Stimulated activated naive B cell treated with anti-CD40 and anti-IgM and Interleukin-4, amounts not matched to agents 10 μg/mL and 1 μg/mL and 100 μg/mL, for 72 hours (primary cell): ENCODE measurements at places on chromosomes 7 and 10.

DNA sequence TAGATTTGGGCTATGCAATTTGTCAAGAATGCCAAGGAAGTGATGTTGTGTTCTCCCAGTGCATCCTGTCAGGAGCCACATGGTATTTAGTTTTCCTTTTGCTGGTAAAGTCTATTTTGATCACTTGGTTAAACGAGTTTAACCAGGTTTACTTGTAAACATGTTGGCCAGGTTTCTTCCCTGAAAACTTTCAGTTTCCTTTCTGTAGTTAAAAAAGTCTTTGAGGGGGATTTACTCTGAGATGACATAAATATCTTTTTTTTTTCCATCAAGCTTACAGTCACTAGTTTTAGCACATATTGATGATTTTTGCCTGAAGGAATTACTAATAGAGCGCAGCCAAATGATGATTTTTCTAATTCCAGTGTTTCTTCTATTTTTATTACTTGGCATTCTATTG is 320.5 kb downstream of the PHF14 start:
- no peaks in the 10 kb centered on the region for H3K27me3 ChIP-seq
- no peak overlapping the region for H3K27ac ChIP-seq
- DNase-seq, result no peak

GRCh38 chr10:2900530-2900929 is 166.8 kb upstream of the PFKP start:
- no peak overlapping the region for H3K27ac ChIP-seq
- H3K36me3 ChIP-seq, result no peaks in the 10 kb centered on the region
- H3K4me3 ChIP-seq, result no peak overlapping the region
- no peaks in the 10 kb centered on the region for H3K4me1 ChIP-seq
- H3K27me3 ChIP-seq, result peaks cover 14% of the 10 kb centered on the region

GRCh38 chr10:35675846-35676245 is 33.8 kb upstream of the FZD8 start:
- H3K36me3 ChIP-seq, result no peaks in the 10 kb centered on the region
- H3K4me3 ChIP-seq, result no peak overlapping the region
- H3K4me1 ChIP-seq, result no peaks in the 10 kb centered on the region

DNA sequence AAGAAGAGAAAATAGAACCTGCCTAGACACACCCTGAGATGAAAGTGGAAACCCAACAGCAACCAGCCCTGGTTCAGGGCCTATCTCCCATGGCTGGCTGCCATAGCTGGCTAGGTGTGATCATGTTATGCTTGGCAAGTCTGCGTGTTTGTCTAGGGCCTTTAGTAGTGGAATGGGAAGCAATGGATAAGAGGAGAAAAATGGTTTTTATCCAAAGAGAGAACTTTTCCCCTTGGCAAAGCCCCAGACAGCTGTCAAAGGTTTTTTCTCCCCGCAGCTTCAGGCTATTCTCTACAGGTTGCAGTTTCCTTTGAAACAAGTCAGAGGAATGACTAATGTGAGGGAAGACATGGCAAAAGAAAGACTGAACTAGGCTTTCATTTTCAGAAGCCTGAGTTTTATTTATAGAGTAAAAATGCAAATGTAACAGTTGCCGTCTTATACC is 161.5 kb downstream of the SEMA3D start:
- no peaks in the 10 kb centered on the region for H3K36me3 ChIP-seq
- H3K4me1 ChIP-seq, result no peaks in the 10 kb centered on the region
- no peaks in the 10 kb centered on the region for H3K27me3 ChIP-seq
- no peak overlapping the region for H3K27ac ChIP-seq
- no peak overlapping the region for H3K4me3 ChIP-seq
- DNase-seq, result no peak

DNA sequence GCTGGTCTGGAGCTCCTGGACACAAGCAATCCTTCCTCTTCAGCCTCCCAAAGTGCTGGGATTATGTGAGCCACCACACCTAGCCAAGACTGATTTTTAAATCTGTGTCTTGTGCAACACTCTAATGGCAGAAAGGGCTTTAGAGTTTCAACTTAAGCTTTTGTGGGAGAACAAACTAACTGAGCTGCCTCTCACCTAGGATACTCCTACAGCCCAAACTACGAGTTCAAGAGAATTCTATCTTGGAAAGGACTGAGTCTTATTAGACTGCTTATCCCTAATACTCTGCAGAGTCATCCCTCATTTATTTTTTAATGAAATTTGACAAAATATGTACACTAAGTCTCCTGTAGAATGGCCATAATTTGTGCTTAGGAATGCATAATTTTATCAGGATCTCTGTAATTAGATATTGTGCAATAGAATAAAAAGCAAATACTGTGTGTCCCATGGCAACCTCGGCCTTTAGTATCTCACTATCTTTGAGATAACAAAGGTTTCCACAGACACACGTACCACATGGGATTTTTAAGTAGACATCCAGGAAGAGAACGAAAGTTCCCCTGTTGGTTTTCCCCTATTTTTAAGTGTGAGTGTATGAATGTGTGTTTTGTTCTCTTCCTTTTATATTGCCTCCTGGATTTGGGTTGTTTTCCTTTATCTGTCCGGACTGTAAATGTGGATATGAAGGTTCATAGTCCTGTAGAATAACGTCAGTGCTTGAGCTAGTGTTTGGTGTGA is 199.4 kb upstream of the TCF7L2 start:
- no peak for DNase-seq
- no peak overlapping the region for H3K4me3 ChIP-seq
- H3K27ac ChIP-seq, result no peak overlapping the region
- no peaks in the 10 kb centered on the region for H3K27me3 ChIP-seq
- no peaks in the 10 kb centered on the region for H3K4me1 ChIP-seq

DNA sequence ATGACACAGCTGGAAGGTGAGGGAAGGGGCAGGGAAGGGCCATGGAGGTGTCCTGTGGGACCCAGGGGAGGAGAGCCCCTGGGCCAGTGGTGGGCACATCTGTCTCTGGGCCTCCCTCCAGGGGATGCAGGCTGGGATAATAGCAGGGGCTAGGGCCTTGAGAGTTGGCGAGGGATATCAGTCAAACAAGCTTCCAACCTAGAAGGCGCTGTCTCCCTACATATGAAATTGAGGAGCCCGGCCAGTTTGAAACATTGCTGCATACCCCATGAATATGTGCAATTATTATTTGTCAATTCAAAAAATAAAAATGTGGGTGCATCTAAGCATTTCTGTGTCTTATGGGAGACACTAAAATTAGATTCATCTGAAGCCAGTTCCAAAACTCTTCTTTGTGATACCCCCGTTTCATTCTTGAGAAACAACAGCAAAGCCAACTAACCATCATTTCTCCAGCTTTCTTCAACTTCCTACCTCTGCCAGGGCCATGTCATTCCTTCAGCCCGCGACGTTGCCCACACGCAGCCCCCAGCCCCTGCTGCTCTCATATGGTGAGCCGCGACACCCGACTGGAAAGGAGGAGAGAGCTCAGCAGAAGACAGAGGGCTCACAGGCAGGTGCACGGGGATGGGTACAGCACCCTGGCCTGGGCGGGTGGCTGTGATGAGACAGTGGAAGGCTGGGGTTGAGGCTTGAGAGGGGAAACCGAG is 418.7 kb downstream of the GLRX3 start:
- H3K27me3 ChIP-seq, result no peaks in the 10 kb centered on the region
- no peak for DNase-seq
- H3K36me3 ChIP-seq, result no peaks in the 10 kb centered on the region
- H3K27ac ChIP-seq, result no peak overlapping the region
- H3K4me3 ChIP-seq, result no peak overlapping the region
- H3K4me1 ChIP-seq, result no peaks in the 10 kb centered on the region

DNA sequence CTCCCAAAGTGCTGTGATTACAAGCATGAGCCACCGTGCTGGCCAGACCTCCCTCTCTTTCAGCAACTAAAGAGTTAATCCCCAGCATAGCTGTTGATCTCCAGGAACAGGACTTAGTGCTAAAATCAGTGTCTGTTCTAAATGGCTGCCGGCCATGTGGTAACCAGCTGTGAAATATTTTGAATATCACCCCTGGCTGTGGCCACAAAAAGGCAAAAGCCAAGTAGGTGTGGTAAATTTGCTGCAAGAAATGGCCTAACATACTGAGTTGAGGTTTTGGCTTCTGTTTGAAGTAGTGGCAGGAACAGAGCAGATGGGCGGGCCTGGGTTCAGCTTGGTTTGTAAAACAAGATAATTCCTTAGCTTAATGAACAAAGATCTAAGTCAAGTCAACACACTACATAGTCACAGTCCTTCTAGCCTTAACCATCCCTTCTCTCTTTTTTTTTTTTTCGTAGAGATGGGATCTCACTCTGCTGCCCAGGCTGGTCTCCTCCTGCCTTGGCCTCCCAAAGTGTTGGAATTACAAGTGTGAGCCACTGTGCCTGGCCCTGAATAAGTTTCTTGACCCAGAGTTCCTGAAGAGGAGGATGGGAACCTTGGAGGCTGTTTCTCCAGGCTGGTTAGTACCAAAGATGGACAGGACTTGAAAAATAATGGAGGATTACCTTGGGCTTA is 22.7 kb upstream of the AGFG2 start:
- H3K4me1 ChIP-seq, result peaks cover 1% of the 10 kb centered on the region
- H3K27ac ChIP-seq, result no peak overlapping the region
- peaks cover 8% of the 10 kb centered on the region for H3K27me3 ChIP-seq
- no peak overlapping the region for H3K4me3 ChIP-seq
- DNase-seq, result no peak

DNA sequence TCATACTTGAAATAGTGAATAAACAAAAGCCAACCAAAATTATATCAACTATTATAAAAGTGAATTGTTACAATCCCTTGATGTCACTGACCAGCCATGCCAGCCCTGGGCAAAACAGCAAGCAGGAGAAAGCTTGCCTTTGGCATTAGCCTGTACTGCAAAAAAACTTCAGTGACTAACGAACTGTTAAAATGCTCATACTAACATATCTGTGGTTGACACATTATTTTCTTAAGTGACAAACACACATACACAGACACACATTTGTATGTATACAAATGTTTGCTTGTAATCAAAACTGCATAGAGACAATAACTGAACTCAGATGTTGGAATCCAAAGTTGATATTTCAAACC is 29.5 kb downstream of the CHCHD3 start:
- H3K4me3 ChIP-seq, result no peak overlapping the region
- H3K36me3 ChIP-seq, result no peaks in the 10 kb centered on the region
- H3K27ac ChIP-seq, result no peak overlapping the region
- no peak for DNase-seq

DNA sequence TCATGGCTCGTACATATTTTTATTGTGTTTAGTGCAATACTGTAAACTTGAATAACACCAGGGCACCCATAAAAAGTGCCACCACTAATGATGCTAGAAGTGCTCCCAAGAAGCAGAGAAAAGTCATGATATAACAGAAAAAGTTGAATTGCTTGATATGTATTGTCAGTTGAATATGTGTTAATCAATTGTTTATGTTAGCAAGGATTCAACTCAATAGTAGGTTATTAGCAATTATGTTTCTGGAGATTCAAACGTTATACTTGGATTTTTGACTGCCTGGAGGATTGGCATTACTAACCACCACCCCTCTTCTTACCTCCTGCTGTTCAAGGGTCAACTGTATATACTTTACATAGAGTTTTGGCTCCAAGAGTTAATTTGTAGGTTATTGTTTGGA is 168.3 kb downstream of the CPED1 start:
- H3K4me3 ChIP-seq, result no peak overlapping the region
- no peaks in the 10 kb centered on the region for H3K36me3 ChIP-seq
- no peak overlapping the region for H3K27ac ChIP-seq
- peaks cover 14% of the 10 kb centered on the region for H3K4me1 ChIP-seq
- no peak for DNase-seq

- H3K4me1 ChIP-seq, result no peaks in the 10 kb centered on the region
- peaks cover 2% of the 10 kb centered on the region for H3K36me3 ChIP-seq
- no peak overlapping the region for H3K4me3 ChIP-seq
Measured at GRCh38 chr7:154776350-154776749, 226.6 kb downstream of the PAXIP1 start.

DNA sequence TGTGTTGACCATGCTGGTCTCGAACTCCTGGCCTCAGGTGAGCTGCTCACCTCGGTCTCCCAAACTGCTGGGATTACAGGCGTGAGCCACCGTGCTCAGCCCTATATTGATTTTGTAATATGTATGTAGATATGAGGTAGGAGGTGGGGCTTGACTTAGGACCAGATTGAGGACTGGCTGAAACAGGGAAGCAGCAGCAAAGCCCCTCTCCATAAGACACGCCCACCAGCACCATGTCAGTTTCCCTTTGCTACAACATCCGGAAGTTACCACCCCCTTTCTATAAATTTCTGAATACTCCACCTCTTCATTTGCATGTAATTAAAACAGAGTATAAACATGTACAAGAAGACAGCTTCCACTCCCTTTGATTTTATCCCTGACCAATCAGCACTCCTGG is 47.9 kb upstream of the MYL10 start:
- DNase-seq, result no peak
- peaks cover 8% of the 10 kb centered on the region for H3K27me3 ChIP-seq
- H3K36me3 ChIP-seq, result no peaks in the 10 kb centered on the region

DNA sequence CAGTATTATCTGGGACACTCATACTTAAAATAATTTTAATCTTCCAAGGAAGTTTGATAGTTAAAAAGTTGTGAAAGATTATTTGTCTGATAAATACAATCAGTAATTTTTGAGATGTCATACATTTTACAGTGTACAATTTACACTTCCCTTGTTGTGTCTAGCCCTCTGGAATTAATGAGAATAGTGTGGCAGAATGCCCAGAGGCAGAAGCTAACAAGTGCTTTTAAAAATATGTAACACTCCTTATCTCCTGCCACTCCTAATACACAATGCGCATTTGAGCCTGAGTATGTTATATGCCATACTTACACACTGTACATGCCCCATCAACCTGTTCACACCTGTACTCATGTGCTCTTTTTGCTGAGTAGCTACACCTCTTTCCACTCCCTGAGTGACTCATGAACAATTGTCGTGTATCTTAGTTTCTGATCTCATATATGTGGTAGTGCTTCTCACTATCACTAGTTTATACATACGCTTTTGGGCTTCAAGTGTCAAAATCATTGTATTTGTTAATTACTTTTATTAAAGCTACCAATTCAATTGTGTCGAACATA is 106.9 kb upstream of the GNAI1 start:
- H3K27ac ChIP-seq, result no peak overlapping the region
- DNase-seq, result no peak
- H3K4me3 ChIP-seq, result no peak overlapping the region
- no peaks in the 10 kb centered on the region for H3K36me3 ChIP-seq
- H3K4me1 ChIP-seq, result no peaks in the 10 kb centered on the region

GRCh38 chr7:108662783-108663362 is 93.2 kb downstream of the DNAJB9 start:
- no peaks in the 10 kb centered on the region for H3K4me1 ChIP-seq
- H3K4me3 ChIP-seq, result no peak overlapping the region
- H3K27me3 ChIP-seq, result peaks cover 4% of the 10 kb centered on the region
- no peaks in the 10 kb centered on the region for H3K36me3 ChIP-seq
- no peak for DNase-seq

DNA sequence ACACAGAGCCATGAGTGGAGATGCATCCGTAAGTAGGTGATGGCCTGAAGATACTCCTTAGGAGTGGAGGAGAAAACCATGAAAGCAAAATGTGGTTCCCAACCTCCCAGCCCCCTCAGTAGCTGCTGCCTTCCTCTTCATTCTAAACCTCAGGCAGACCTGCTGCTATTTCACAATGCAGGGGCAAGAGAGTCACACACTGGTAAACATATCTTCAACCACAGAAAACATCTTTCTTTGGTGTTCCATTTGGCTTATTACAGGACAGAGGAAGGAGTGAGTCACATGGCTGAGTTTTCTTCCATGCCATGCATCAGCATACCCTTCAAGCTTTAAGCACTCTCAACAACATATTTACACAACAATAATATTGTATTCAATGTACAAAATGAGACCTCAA is 342.1 kb downstream of the BMPER start:
- H3K27me3 ChIP-seq, result no peaks in the 10 kb centered on the region
- DNase-seq, result no peak
- no peak overlapping the region for H3K4me3 ChIP-seq
- no peak overlapping the region for H3K27ac ChIP-seq
- H3K36me3 ChIP-seq, result no peaks in the 10 kb centered on the region

- H3K27ac ChIP-seq, result no peak overlapping the region
- no peaks in the 10 kb centered on the region for H3K36me3 ChIP-seq
- H3K4me3 ChIP-seq, result no peak overlapping the region
- H3K4me1 ChIP-seq, result no peaks in the 10 kb centered on the region
Measured at GRCh38 chr10:8386781-8387180, 332.3 kb downstream of the GATA3 start.
